KBM-7 (cell line): ENCODE measurements at places on chromosomes 3 and 15.
A peak's percentile ranks its signal among the peaks of the same experiment; 100 is the strongest.

- no peak for DNase-seq
These were observed 2.5 kb upstream of the GPR171 start for GRCh38 chr3:151205482-151205881.

GRCh38 chr3:122668930-122669730, 11.5 kb upstream of the PARP14 start:
- DNase-seq, result no peak

DNA sequence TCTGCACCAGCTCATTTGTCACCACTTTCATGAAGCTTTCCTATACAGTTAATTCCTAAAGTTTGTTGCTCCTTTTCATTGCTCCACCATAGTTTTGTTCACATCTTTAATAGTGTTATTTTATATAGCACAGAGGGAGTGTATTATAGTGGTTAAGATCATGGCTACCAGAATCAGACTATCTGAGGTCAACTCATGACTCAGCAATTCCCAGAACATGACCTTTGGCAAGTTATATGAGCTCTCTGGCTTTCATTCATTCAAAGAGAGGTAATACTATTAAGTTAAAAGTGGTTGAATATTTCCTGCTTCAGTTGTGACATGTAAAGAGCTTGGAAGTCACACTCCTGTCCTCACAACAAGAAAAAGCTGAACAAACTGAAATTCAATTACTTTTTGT, 1073.5 kb downstream of the NAALADL2 start:
- no peak for DNase-seq

DNA sequence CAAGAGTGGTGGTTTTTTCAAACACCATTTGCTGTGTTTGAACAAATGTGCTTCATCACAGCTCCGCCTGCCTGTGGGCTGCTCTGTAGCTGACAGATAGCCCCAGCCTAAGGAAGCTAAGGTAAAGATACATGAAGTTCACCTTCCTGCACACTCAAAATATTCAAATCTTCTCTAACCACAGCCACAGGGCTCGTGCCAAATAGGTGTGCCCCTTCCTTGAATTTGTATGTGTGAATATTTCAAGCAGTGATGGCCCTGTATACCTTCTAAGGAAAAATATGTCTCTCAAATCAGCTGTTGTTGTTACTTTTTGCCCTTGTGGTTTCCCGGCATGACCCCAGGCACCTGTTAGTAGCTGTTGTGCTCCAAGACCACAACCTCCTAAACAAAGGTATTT, 92.8 kb downstream of the CCNL1 start:
- no peak for DNase-seq

DNA sequence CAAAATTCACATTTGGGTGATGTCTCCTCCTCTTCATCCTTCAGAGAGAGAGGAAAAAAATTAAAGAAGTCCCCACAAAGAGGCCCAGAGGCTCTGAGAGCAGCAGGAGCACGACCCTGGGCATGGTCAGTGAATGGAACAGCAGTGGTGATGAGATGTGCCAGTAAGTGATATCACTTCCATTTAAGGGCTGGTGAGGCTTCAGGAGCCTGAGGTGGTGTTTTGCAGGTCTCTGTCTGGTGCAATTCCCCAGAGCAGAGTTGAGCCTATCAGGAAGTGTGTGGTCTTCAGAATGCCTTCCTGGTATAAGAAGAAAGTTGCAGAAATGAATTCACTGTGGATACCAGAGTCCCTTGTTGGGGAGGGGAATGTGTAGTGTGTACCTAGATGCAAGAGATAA, 21.4 kb downstream of the ERICH6 start:
- no peak for DNase-seq

DNA sequence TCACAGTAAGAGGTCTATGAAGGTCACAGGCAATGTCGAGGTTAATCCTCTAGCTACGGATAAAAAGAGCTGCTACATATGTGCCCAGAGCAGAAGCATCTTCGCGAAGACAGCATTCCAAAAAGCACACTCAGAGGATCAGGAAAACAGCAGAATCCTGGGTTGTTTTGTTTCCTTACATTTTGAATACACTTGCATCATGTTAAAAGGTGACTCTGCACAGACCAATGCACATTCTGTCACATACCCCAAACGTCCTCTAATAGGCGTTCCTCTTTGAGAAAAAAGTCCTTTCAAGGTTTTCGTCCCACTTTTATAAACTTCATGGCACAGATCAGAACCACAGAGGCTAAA, 52.7 kb downstream of the VGLL4 start:
- DNase-seq, result no peak

GRCh38 chr3:159451482-159451881, 537.2 kb upstream of the IL12A start:
- DNase-seq, result no peak

GRCh38 chr3:25572919-25573385, 91.8 kb downstream of the TOP2B start:
- no peak for DNase-seq

- peak; percentile 64 for DNase-seq
These were observed 4.4 kb downstream of the DALRD3 start for GRCh38 chr3:49013738-49014660.

- DNase-seq, result no peak
These were observed 47.8 kb downstream of the FNDC3B start for GRCh38 chr3:172087198-172087597.

GRCh38 chr15:76191539-76192244, 119.6 kb downstream of the ETFA start:
- DNase-seq, result no peak

DNA sequence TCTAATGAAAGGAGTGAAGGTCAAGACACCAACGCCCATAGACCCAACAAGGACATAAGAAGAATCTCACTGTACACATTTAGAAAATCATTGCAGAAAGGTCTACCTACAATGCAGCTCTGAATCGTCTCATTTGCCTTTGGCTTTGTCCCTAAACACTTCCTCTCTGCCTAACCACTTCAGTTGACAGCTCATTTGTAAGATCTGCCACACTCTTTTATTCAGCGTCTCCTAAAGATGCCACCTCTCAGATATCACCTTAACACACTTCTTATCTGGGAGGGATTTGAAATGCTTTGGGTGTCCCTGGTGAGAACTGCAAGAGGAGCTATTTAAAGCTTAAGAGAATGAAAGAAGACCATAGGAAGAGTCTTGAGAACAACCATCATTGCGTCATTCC, 38.7 kb downstream of the RAB27A start:
- DNase-seq, result no peak

- peak; percentile 72 for DNase-seq
These were observed 3.3 kb downstream of the TUBGCP5 start for GRCh38 chr15:23035964-23036566.

GRCh38 chr3:99410789-99411311, 227.5 kb upstream of the COL8A1 start:
- no peak for DNase-seq

DNA sequence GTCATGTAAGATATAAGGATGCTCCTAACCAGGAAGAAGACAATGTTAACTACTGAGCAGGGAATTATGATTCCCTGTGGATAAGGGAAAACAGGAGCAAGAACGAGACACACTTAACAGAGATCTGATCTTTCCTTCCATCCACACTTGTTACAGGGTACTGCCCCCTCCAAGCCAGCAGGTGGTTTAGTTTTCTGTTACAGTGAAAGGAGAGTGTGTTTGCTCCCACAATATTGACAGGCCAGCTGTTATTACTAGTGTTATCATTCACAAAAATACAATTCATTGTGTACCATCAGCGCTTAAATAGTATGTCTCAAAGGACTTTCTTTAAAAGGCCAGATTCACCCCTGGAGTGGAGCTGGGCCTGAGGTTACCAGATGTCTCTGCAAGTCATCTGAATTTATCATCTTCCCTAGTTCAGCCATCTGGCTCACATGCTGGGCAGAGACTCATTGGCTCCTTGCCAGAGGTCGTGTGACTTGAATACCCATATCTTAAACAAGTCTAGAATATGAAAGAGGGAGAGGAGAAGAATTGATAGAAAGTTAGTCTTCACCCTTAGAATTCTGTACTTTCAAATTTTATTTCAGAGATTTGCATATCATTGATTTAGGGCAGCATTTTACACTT, 16.8 kb upstream of the FMN1 start:
- DNase-seq, result no peak

DNA sequence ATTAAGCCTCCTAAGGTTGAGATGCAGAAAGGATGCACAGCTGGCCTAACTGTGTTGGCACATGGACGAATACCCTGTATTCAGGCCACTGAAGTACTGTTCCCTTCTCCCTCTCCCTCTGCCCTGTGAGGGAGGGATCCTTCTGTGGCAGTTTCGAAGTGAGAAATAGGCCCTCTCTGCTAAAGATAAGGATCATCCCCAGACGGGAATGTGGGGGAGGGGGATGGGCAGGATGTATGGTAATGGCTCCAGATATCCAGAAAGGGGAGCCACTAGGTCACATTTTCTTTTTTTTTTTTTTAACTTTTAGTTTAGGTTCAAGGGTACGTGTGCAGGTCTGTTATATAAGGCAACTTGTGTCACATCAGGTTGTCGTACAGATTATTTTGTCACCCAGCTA, 463.1 kb downstream of the TBL1XR1 start:
- DNase-seq, result no peak

- DNase-seq, result no peak
These were observed 243.6 kb downstream of the ZIC1 start for GRCh38 chr3:147652651-147653366.

GRCh38 chr3:123733805-123734526, 149.1 kb upstream of the HACD2 start:
- DNase-seq, result no peak

GRCh38 chr3:133488785-133489367, 84.6 kb upstream of the CDV3 start:
- DNase-seq, result peak; percentile 36

DNA sequence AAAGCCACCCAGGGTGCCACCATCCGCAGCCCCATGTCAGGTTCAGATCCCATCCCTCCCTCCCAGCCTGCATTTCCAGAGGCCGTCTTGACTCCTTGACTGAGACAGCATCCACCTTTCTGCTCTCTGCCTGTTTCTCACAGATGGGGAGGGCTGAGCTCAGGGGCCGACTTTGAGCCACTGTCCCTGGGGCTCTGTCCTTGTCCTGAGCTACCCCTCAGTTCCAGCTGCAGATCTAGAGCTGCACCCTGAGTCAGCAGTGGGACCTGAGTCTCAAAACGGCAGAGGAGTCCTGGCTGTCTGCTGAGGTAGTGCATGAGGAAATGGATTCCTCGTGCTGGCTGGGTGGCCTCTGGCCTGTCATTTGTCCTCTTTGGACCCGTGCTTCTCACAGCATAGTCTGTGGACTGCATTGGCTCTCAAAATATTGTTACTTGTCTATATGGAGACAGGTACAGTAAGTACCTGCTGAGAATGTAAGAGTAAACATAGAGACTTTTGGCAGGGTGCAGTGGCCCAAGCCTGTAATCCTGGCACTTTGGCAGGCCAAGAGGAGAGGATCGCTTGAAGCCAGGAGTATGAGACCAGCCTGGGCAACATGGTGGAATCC, 22.3 kb downstream of the RPLP1 start:
- no peak for DNase-seq

- no peak for DNase-seq
These were observed 181.9 kb downstream of the CDIN1 start for GRCh38 chr15:36761132-36761847.

DNA sequence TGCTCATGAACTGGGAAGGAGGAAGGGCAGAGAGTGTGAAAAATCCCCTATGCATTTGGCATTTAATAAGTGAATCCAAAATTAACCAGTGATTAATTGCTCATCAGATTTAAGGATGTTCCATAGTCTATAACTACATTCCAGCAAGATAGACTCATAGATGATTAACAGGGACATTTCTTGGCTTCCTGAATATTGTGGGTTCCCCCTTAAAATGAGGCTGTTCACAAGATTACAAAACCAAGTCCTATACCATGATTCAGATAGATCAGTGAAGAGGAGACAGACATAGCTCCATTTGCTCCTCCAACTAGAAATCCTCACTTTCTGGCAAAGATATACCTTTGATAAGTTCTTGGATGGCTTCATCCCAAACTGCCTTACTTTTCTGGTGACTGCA, 15.4 kb downstream of the RASGRP1 start:
- no peak for DNase-seq

- no peak for DNase-seq
These were observed 124.2 kb downstream of the ASB7 start for GRCh38 chr15:100726421-100727190.

GRCh38 chr15:79455943-79456342, 23.8 kb downstream of the MINAR1 start:
- no peak for DNase-seq

DNA sequence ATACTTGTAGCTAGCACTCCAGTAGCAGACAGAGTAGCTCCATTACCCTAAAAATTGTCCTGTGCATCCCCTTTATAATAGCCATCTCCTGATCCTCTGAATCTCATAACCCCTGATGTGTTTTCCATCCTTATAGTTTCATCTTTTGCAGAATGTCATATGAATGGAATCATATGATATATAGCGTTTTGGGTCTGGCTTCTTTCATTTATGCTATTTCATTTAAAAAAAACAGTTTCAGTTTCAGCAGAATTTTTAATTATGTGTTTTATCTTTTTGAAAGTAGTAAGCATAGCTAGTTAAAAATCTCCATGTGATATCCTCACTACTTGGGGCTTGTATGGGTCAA, 132.7 kb downstream of the KLF13 start:
- no peak for DNase-seq

GRCh38 chr15:41424809-41425208, 7.9 kb downstream of the RTF1 start:
- peak; percentile 25 for DNase-seq

DNA sequence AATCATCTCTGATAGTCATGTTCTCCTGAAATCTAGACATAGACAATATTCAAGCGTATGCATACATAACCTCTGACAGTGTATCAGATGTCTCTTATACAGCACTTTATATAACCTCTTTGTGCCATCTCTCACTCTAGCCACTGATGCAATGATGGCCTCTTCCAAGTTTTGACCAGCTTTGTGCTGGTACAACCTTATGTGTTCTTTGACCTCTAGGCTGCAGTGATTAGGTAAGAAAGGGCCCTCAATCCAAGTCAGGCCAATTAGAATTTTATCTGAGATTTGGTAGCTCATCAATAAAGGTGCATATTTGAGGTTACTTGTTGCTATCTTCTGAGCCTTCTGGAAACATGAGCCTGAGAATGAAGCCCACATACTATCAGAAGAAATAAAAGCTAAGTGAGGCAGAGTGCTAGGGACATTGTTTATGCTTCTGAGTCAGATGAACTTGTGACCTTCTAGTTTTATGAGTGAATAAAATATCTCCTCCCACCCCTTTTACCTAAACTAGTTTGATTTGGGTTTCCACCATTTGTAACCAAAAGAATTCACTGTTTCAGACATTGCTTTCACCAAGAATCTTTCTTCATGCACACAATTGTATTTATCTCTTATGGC, 283.2 kb upstream of the SUCLG2 start:
- no peak for DNase-seq

- DNase-seq, result no peak
These were observed 36.8 kb downstream of the MTMR10 start for GRCh38 chr15:30954674-30955073.

DNA sequence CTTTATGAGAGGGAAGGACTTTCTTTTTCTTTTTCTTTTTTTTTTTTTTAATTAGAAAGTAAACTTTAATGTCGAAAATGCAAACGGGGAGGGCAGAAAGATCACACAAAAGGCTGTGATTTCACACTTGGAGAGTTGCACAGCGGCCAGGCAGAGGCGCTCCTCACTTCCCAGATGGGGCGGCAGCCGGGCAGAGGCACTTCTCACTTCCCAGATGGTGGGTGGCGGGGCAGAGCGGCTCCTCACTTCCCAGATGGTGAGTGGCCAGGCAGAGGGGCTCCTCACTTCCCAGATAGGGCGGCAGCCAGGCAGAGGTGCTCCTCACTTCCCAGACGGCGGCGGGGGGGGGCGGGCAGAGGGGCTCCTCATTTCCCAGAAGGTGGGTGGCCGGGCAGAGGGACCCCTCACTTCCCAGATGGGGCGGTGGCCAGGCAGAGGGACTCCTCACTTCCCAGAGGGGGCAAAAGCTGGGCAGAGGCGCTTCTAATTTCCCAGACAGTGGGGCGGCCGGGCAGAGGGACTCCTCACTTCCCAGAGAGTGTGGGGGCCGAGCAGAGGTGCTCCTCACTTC, 88.6 kb downstream of the ATP2B2 start:
- no peak for DNase-seq
